DMS53 (cell line): ENCODE measurements at places on chromosomes 6 and 20.

DNA sequence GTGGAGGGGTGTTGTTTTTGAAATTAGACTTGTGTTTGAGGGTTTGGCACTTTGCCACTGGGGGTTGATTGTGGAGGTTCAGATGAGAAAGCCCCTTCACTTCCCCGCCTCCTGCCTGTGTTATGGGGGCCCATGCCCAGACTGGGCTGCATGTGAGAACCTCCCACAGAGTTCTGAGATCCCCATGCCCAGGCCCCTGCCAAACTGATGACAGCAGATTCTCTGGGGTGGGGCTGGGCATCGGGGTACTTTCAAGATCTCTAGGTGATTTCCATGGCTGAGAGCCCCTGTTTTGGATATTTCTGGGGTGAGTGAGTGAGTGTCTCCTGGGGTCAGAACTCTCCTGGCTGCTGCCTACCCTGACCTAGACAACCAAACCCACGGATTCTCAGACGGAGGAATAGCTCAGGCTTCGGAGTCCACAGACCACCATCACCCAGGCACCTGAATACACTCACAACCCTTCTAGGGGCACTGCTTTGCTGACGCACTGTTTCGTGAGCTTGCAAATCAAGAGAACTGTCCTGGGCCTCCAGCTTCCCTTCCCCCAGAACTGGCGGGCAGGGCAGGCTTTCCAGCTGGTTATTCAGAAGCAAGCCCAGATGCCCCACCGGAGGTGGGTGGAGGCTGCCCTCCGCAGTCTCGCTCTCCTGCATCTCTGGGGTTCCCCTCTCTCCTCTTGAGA, 6.3 kb downstream of the BCAS1 start:
- DNase-seq: no peak

GRCh38 chr6:126066053-126067048, 80.0 kb downstream of the TRMT11 start:
- DNase-seq: no peak

DNA sequence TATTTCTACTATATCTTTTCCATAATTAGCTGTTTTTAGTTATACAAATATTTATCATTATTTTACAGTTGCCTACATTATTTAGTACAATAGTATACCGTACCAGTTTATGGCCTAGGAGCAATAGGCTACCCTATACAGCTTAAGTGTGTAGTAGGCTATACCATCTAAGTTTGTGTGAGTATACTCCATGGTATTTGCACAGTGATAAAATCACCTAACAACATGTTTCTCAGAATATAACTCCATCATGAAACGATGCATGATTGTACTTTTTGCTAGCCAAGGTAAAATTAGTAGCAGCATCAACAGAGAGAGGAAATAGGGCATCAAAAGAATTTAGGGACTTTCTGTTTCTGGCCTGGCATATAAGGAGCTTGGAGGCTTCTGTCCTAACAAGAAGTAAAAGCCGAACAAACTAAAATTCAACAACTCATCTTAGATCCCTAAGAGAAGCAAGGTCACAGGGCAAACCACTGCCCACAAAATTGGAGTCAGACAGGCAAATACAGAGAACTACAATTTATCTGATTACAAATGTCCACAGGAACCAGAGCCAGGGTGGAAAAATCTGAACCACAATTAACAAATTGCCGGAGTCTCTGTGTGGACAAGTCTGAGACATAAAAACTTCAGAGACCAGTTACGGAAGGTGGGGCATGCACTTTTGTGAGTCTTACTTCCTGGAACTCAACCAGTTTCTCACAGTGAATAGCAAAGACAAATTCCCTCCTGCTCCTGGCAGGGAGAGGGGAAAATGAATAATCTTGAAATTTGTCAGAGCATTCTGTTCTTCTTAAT, 671.4 kb downstream of the RFPL4B start:
- DNase-seq: no peak

DNA sequence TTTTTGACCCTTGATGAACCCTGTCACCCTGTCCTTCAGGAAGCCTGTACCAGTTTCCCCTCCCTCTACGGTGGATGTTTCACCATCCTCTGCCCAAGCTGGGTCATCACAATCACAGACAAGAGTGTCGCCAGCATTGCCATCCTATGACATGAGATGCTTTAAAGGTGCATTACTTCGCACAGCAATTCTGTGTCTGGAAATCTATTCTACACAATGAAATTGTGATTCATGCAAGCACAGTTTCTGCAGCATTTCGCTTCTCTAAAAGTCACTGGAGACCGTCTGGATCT, 2.5 kb upstream of the ULBP2 start:
- DNase-seq: peak; percentile 39

GRCh38 chr6:88616380-88616779, 347.0 kb downstream of the RNGTT start:
- DNase-seq: no peak

DNA sequence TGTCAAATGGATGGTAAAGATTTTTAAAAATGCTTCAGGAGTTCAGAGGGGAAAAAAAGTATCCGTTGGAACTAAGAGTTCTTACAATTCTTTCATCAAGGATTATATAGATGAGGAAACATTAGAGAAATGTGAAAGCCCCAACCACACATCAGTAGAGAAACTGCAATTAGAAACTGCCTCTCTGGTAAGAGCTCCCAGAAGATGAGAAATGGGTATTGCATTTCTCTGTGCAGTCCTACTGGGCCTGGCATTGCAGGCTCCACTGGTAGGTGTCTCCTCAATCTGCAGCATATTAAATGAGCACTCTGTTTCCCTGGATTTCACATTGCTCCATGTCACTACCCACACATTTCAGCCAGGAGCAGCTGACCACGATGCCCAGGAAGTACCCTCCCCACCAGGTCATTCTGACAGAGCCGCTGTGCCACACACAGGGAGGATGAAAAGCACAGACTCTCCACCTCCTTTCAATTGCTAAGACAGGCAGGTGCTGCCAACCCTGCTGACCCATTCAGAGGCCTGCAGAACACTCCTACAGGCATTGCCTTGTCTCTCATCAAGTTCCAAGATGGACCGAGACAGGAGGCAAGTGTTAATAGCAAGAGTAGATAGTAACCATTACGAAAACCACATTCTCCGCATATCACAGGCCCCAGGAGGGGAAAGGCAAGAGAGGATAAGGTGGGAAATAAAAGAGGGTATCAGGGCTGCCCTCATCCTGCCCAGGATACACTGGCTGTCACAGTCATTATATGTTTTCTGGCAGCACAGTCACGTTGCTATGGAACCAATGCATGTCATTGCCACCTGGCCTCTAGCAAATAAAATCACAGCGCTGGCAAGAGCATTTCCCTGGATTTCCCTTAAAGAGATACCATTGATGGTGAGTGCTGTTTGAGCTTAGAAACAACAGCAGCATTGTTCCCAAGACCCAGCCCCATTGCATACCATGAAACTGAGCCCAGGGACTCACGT, 241.7 kb downstream of the ATXN1 start:
- peak; percentile 60 for DNase-seq

- peak; percentile 79 for DNase-seq
Observed at GRCh38 chr6:24431045-24431451, 28.3 kb downstream of the MRS2 start.

DNA sequence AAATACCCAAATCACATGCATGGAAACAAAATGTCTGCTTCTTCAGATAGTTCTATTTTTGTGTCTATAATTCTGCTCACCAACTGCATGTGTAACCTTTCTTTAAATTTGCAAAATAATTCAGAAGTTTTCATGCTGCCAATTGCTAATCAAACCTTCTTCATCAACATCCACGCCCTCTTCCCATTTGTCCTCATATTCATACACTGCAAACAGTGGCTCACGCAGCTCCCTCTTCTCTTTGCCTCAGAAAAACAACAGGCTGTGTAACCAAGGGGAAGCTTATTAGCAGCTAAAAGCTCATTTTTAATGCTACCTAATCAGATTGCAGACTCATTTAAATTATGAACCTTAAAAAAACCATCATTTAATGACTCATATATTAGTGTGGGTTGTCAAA, 555.0 kb upstream of the EPHA7 start:
- no peak for DNase-seq

GRCh38 chr20:20606050-20606449, 106.4 kb downstream of the RALGAPA2 start:
- no peak for DNase-seq

GRCh38 chr6:4545893-4546292, 230.3 kb upstream of the CDYL start:
- DNase-seq: no peak

- no peak for DNase-seq
Observed at GRCh38 chr20:1462834-1463233, 3.8 kb downstream of the NSFL1C start.

GRCh38 chr6:79686707-79687309, 55.7 kb downstream of the SH3BGRL2 start:
- no peak for DNase-seq

- DNase-seq: no peak
Observed at GRCh38 chr6:152775428-152775827, 24.8 kb downstream of the VIP start.

DNA sequence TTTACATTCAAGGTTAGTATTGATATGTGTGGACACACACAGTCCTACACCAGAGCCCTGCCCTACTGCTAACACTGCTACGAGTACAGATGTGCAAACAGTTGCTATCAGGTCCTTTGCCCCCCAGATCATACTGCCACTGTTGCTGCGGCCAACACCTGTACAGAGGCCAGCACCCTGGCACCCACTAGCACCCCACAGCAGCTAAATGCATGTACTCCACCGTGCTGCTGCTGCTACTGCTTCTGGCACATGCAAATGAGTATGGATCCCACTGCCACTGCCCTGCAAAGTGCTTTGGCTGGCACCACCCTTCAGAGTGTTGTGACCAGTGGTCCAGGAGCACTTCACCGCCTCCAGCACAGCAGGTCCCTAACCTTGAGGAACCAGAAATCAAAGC, 621.9 kb downstream of the GRIK2 start:
- no peak for DNase-seq

DNA sequence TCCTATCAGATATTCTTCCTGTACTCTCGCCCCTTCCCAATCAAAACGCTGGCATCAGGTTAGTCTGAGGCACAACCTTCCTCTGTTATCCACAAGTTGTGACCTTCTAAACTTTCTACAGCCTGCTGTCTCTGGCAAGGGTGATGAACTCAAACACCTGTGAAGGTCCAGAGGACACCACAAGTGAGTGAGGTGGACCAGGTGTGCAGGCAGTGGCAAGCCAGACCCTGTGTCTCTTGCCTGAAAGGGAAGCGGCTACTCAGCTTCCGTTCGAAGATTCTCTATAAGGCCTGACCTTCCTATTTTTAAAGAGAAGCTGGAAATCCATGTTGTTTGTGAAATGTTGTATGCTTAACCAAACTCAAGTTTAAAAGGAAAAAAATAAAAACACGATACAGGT, 36.8 kb downstream of the GCM1 start:
- peak; percentile 52 for DNase-seq

GRCh38 chr20:17525650-17526049, 5.5 kb downstream of the BFSP1 start:
- peak; percentile 82 for DNase-seq

DNA sequence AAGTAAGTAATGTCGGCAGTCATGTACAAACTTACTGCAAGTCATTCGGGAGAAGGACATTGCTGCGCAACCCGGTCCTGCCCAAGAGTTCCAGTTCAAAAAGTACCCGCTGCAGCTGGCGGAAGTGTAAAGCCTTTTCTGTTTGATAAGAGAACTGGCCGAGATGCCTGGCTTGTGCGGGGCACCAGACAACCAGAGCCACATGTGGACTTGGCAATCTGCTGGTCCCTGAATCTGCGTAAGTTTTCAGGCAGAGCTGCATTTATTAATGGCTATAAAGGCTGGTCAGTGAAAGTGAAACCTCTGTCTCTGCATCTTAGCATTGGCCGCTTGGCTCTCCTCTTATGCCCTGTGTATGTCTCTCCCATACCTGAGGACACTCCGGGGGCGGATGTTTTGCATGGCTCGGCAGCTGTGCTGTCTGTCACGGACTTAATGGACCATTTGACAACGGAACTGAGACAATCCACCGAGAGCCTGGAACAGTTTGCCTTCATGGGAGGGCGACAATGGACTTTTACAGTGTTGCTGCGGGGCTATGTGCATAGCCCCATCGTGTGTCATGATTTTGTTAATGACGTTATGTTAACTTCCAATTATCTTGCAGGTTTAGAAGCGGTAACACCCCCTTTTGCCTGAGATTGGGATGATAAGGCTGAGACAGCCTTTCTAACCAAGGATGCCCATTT, 19.8 kb upstream of the RGS17 start:
- peak; percentile 93 for DNase-seq

DNA sequence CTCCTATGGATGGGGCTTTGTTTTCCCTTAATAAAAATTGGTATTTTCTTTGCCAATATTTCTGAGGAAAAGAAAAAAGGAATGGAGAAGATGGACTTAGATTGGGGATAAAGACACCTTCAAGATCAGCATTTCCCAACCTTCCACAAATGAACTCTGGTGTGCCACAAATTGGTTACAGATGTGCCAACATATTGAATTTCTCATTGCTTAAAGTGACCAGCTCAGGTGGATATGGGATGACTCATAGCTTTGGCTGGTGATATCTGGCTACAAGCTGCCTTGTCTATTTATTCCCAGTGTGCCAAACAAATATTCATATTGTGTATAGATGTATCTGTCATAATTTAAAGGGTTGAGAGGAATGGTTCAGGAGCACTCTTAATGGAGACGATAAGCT, 32.5 kb downstream of the THEMIS start:
- DNase-seq: peak; percentile 40

DNA sequence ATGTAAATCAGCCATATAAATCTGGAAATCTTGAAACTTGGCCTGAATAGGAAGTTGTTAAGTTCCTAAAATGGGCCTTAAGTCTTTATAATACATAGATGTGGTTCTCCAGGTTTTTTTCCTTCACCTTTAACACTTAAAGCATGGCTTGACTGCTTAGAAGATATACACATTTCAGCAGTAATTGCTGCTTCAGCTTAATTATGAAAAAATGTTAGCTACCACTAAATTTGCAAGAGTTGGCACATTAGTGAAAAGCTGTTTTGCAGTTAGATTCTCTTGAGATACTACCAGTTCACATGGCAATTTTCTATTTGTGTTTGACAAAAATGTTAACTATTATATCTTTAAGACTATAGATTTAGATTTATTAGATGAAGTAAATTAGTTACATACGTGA, 72.7 kb upstream of the MYO6 start:
- no peak for DNase-seq
